ENCODE measurements at places on chromosomes 1 and 21.

DNA sequence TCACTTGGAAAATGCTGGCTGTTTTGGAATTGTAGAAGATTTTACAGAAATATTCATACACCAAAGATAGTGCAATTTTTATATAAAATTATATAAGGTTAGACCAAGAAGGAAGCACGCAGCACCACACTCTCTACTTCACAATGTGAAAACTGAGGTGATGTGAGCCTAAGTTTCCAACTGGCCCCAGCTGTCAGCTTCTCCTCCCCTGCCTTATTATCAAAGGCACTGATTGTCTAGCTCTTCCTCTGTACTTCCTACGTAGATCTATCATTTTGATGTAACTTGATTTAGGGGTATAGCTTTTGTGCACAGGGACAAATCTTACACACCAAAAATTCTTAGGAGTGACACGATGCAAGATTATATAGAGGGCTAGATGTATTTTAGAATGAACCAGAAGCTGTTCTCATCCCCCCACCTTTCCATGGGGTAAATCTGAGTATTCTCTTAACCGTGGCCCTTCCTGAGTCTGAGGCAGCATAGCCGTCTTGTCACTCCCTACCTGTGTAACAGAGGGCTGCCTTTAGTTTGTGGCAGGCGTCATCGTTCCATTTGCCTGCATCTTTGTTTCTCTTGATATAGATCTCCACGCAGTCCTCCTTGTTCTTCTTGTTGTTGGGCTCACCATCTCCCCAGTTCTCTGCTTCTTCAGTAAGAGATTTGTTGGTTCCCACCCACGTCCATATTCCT lies 3.4 kb downstream of the SELL start:
- no peak for DNase-seq

GRCh38 chr1:37353871-37354270 lies 120.5 kb upstream of the ZC3H12A start:
- no peak for DNase-seq

- no peak for DNase-seq
Measured at GRCh38 chr1:234893725-234894630, 234.7 kb downstream of the TOMM20 start.

DNA sequence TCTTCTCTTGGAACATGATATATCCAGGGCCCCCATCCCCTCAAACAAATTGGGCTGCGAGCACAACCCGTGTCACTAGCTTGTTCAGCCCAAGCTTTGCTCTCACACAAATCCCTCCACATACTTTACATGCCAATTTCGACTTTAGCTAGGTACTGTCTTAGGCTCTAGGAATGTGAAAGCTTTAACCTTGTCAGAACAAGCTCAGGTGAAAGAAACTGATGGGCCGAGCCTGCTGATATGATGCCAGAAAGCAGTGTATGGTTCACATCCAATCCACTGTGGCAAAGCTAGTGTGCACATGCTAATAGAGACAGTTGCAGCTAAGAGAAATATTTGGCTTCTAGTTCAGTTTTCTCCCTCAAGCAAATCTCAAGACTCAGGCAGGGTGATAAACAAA lies 79.5 kb downstream of the TNFSF18 start:
- DNase-seq = no peak

- DNase-seq = no peak
Measured at GRCh38 chr1:159957824-159958268, 3.8 kb upstream of the SLAMF9 start.

- no peak for DNase-seq
Measured at GRCh38 chr1:10634075-10634427, 159.3 kb downstream of the PEX14 start.

GRCh38 chr1:186813420-186813819 lies 15.3 kb upstream of the PLA2G4A start:
- DNase-seq = no peak

DNA sequence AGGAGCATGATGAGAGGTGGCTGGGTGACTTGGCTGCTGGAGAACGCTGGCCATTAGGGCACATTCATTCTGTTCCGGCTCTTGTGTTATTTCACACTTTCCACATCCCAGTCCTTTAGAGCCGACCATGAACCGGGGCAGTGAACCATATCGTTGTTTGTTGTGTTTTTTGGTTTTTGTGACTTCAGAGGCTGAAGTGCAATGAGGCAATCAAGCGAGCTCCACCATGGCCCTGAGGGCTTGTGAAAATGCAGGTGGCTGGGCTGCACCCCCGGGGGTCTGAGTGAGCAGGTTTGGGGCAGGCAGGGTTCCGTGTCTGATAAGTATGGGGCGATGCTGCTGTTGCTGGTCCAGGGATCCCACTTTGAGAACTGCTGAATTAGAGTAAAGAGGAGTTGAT lies 23.7 kb downstream of the ABCG1 start:
- DNase-seq = no peak

GRCh38 chr1:171610385-171610784 lies 11.7 kb upstream of the MYOCOS start:
- peak; percentile 20 for DNase-seq

DNA sequence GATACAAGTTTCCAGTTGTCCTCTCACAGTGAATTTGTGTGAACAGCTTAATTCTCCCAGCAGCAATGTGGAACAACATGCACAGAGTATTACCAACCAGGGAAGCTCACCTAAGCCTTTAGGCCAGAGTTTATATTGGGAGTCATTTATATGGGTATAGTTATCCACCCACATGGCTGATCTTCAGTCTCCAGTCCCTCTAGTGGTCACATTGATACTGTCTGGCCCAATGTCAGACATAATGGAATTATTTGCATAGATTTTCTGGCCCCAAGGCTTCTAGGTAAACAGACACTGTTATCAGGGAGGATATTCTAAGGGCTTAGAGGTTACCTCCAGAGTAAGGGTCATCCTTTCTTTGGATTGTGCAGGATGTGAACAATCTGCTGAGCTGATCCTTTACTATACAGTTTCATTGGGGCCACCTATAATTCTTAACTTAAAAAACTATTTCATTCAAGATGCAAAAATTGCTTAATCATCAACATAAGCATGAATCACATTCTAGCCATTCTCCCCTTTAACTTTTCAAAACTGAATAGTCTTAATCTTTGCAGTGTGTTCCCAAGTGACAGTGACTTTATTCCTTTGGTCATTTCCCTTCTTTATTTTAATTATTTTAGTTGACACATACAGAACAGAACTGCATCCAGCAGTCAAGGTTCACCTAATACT lies 210.9 kb downstream of the LTN1 start:
- peak; percentile 30 for DNase-seq

DNA sequence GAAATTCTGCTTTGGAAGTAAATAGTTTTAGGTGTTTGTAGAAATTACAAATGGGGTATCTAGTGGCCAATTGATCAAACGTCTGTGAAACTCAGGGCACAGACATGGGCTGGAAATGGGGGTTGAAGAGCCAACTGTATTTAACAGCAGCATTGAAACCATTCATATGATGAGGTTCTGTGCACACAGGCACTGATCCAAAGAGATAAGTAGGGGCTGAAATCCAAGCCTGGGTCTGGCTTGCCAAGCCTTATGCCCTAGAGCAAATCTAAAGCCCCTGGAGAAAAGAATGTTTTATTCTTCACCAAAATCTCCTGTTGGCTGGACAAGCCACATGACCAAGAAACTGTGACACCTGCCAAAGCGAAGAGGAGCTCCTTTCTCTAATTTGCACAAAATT lies 67.6 kb upstream of the ST6GALNAC5 start:
- no peak for DNase-seq

- DNase-seq = no peak
Measured at GRCh38 chr1:74713849-74714248, 19.0 kb downstream of the CRYZ start.

- no peak for DNase-seq
Measured at GRCh38 chr1:56156971-56157876, 422.1 kb downstream of the PLPP3 start.

DNA sequence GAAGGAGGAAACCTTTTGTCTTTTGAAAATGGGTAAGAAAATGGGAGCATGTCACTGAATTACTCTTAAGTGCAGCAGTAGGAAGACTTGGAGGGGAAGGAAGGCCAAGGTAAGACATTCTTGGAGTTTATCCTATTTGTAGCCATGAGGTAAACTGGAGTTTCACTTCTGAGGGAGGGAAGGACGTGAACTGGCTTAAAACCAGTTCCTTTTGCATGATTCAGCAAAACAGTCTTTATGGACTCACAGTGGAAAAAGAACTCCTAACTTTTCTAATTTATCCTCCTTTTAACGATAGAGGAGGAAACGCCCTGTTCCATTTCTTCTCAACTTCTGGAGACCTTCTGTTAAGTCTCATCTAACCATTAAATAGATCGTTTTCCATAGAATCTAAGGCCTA lies 2.5 kb downstream of the PRDX6 start:
- DNase-seq = no peak

GRCh38 chr1:90262791-90263190 lies 267.9 kb downstream of the ZNF326 start:
- DNase-seq = no peak

DNA sequence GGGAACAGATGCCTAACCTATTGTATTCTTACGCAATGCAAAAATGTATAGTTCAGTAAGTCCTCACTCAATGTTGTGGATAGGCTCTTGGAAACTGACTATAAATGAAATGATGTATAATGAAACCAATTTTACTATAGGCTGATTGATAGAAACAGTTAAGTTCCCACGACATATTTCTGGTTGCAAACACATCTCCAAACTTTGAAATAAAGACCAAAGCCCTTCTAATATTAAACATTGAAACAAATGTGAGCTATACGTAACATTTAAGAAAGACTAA lies 29.1 kb downstream of the MAP3K21 start:
- no peak for DNase-seq

DNA sequence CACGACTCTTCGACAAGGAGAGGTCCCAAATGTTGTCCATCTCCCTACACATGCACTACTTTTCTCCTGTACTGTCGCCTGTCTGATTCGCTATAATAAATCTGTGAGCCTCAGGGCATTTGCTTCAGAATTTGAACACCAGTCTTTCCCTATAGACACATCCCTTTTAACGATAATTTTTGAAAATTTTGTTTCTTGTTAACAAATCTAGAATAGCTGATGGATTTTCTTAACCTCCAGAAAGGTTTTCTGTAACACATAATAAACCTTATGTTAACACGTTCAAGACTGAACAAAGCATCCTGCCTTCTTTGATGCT lies 704 bp downstream of the CAPZA1 start:
- no peak for DNase-seq

DNA sequence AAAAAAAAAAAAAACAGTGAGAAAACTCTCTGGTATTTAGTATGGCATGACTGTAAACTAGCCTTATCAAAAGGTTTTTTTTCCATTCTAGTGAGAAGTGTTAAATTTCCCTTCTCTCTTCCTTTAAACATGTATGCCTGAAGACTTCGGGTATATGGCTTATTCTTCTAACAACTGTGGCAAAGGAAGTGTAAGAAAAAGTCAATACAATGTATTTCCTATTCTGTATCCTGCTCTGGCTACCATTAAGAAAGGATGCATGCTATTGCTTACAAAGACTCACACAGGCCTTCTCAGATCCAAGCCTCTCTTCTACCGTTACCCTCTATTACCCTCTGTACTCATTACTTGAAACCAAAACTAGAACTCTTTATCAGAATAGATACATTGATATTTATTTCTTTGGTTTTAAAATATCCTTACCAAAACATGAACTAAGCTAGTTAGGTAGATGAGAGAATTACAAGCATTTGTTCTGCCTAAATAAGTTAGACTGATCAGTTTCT lies 8.4 kb downstream of the CEPT1 start:
- DNase-seq = no peak

DNA sequence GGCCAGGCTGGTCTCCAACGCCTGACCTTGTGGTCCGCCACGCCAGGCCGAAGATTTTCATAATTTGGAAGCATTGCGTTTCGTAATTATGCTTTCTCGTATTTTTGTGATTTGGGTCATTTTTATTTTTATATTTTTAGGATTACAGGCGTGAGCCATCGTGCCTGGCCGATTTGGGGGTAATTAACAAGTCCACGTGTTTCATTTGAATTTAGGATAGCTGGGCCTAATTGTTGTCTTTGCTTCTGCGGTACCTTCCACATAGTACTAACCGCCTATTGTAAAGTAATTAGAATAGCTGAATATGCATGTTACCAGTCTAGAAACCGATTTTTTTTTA lies 1.0 kb downstream of the RCC1 start:
- DNase-seq = no peak

- DNase-seq = no peak
Measured at GRCh38 chr1:16018308-16018707, 465 bp upstream of the HSPB7 start.

DNA sequence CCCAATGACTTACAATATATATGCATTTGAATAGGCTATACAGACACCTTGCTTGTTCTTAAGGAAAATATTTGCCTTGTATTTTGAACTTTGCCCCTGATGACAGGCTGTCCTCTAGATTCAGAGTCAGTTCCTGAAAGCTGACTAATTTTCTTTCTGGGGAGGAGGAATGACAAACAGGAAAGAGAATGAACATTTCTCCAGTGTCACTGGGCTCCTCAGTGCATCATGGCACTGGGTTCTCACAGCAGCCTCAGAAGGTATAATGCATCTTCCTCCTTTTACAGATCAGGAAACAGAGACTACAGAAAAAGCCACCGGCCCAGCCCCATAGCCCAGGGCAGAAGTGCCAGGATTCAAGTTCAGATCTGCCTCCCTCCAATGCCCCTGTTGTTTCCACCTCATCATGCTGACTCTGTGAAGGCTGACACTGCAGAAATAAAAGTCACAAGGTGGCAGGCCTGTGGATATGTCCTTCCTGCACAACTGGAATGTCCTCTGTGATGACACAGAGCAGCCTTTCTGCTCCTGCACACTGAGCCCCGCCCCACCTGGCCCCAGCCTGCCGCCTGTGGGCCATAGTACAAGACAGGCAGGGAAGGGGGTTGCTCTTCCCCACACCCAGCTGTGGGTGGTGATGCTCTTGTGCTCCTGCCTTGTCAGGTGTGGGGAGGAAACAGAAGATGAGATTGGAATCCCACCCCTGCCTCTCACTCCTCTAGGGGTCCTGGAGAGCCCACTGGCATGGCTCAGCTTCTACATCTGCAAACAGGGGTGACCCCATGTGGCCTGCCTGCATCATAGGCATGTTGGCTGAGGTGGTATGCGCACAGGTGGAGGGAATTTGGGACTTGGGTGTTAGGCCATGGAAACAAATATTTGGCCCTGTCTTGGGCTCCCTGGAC lies 6.4 kb downstream of the TTC22 start:
- DNase-seq = peak; percentile 77
